ENCODE measurements at places on chromosomes 2 and 18. TPM values are rescaled to one million over a fixed set of nuclear protein-coding genes. Genes with fewer than 3 reads are reported as not detected.
A peak's percentile ranks its signal among the peaks of the same experiment; 100 is the strongest.

The CD302 gene
- total RNA-seq, result 0.48 TPM

- DNase-seq, result peak; percentile 50
Observed at GRCh38 chr2:143254110-143254509, 124.9 kb downstream of the ARHGAP15 start.

- no peak for DNase-seq
Observed at GRCh38 chr18:6543330-6543908, 128.7 kb upstream of the L3MBTL4 start.

- DNase-seq, result no peak
Observed at GRCh38 chr18:28167835-28168349, 9.0 kb downstream of the CDH2 start.

The DYNAP gene
- total RNA-seq, result not detected

- no peak for DNase-seq
Observed at GRCh38 chr2:44462934-44463849, 101.4 kb downstream of the CAMKMT start.

DNA sequence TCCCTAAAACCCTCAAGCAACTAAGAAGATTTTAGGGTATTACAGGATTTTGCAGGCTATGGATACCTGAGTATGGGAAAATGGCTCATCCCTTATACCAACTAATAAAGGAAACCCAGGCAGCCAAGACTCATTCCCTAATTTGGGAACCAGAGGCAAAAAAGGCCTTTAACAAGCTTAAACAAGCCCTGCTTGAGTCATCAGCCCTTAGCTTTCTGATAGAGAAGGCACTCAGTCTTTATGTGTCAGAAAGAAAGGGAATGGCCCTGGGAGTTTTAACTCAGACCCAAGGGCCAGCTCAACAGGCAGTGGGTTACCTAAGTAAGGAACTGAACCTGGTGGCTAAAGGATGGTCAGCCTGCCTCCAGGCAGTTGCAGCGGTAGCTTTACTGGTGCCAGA, 96.9 kb upstream of the RMP24 start:
- no peak for DNase-seq

- DNase-seq, result no peak
Observed at GRCh38 chr2:110702514-110703380, 24.9 kb upstream of the BUB1 start.

The CDH7 gene
- not detected for total RNA-seq

The TEX261 gene
- 17.8 TPM for total RNA-seq

GRCh38 chr2:88053934-88054781, 1.4 kb downstream of the KRCC1 start:
- no peak for DNase-seq

- no peak for DNase-seq
Observed at GRCh38 chr18:36314098-36314497, 16.6 kb downstream of the FHOD3 start.

GRCh38 chr18:56647951-56648893, 2.9 kb upstream of the WDR7 start:
- no peak for DNase-seq

All from activated naive CD4-positive, alpha-beta T cell treated with anti-CD3 and anti-CD28 coated beads for 36 hours (primary cell).